ENCODE measurements at places on chromosomes 6 and 20. TPM values are rescaled to one million over a fixed set of nuclear protein-coding genes. Genes with fewer than 3 reads are reported as not detected.

DNA sequence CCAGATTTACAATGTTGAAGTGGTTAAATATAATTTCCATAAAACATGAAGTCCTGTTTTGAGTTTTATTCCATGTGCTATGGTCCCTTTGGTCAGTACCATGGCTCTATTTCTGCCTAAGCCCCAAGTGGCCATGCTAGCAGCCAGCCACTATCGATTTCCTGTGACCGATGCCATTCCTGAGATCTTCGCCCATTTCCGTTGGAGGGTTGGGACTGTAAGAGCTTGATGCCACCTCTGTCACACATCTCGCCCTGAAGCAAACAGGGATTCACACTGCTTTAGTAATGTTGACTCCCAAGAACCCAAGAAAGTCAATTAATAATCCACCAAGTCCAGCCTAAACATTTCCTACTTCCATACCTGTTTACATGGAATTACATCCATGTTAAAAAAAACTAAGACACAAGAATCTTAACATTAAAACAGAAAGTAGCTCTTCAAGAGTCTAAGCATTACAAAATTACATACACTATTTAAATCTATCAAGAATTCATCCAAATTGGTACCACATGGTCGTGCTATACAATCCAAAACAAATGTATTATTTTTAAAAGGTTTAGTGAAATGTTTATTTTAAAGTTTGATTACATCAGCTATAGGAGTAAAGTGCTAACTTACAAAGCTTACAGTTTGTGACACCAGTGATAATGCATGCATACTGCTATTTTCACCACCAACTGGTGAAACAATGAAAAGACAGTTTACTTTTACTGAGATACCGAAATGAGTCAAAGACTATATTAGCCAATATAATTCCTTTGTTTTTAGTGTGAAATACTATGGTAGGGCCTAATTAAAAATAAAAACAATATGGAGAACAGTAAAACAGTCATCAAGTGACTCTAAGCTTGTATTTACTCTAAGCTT is 2.5 kb downstream of the RBM39 start:
- no peak for DNase-seq

- no peak for DNase-seq
These were observed 598 bp downstream of the PI16 start for GRCh38 chr6:36955136-36955535.

DNA sequence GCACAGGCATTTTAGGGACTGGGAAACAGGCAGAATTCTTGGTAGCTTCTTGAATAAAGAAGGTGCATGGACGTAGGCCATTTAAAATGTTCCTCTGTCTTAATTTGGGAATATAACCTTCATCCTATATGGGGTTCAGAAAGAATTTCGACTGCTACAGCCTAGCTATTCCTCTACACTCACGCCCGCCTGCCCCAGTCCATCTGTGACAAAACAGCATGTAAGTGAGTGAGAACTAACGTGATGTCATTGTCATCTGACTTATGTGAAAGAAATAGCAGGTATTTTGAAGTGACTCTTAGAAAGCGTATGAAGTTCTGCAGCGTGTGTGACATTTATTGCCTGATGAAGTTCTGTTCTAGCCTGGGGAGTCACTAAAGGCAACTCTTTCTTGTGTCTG is 52.2 kb upstream of the SLC22A1 start:
- DNase-seq, result no peak

DNA sequence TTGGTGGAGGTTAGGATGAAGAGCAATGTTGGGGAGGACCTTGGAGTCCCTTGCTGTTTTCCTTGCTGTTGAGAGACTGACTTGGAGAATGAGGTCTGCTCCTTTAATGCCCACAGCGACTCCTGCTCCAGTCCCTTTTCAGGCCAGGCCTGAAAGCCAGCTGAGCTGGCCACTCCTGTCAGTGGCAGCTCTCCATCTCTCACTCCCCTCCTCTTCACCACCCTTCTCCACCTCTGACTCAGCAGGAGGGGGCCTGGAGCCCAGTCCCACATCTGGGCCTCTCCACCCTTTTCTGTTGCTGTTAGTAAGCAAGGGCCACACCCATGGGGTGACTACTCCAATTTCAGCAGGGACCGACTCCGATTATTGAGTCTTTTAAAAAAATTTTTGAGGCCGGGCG is 2.2 kb downstream of the SNX21 start:
- DNase-seq, result no peak

DNA sequence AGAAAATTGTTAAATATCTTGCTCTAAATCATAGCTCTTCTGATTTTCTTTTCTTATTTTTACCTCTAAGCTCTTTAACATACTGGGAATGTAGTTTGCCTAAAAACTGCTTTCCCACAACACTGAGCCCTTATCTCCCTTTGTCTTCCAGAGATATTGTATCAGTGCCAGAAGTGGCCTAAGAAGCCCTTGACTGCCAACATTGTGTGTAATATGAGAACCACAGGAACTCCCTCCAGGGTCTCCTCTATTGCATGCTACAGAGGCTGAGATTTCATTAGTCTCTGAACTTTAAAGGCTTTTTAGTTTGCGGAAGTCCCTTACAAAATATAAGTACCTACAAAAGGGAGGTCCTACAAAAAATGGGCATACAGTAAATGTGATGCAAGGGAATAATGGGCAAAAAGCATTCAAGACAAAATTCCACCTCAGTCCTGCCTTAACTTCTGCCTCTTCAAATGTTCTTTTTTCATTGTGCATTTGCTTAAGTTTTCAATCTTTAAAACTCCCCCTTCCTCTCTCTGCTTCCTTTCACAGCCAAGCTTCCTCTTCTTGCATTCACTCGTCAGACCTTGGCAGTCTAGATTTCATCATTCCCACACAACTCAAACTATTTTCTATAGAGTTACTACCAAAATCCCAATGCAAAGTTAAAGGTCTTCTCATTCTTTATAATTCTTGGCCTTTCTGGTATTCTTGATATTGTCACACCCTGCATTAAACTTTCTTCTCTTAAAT is 76.5 kb downstream of the ADGRG6 start:
- DNase-seq, result no peak

DNA sequence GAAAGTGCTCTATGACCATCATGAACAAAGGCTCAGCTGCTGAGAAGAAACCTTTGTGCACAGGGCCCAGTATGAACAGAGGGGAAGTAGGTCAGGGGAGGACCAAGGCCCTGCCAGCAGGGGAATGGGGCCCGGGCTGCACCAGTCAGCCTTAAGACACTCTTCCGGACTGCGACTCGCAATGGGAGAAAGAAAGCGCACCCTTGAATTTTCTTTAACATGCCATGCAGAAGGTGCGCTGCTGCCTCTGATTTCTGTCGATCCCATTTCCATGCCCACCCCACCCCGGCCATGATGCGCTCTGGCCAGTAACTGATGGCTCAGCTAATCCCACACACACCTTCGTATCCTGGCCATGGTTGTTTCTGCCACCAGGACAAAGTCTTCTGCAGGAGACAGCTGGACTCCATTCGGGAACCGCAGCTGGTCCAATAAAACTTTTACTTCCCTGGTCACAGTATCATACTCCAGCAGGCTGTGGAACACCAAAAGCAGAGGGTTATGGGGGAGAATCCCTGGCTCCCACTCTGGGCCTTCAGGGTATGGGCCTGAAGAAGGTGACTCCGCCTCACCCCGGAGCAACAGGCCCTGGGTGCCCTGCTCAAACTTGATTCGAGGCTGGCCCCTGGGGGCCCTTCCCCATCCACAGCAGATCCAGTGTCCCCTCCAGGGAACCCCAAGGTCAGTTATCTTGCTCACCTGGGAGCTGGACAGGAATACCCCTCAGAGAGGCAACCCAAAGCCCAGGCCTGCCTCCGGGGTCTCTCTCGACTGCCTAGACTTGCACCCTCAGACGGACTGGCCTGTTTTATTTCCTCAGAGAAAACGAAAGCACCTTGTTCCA is 20.3 kb downstream of the CST7 start:
- DNase-seq, result no peak

DNA sequence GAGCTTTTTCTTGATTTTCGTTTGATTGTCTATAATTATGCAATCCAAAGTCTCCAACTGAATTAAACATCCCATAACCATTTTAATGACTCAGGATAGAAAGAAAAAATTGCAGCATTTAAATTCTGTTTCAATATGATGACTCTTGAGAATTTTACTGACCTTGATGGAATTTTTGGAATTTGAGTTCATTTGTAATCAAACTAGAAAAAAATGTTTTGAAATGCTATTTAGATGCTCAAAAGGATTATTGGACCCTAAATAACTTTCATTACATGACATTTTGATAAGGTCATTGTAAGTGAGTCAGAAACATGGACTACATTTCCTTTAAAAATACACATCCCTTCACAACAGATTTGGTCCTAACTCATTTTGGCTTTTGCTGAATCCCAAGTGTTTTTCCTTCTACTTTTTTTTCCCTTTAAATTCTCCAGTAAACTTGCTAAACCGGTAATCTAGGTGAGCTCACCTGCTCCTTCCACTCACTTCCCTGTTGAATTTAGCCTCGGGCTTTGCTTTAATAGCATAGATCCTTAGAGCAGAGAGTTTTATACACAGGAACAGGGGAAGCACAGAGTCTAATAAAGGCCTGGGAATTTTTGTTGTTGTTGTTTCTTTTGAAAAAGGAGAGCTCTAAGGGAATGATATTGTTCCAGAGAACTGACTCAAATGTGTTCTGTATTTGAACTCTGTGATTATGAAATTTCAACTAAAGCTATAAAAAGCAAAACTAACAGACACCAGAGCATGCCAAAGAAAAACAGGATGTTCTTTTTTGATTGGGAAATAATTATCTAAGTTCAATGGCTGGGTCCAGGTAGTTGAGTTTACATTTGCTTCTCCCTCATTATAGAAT is 1088.2 kb upstream of the CITED2 start:
- no peak for DNase-seq

- DNase-seq, result no peak
These were observed 33.0 kb downstream of the NUP153 start for GRCh38 chr6:17673543-17674254.

GRCh38 chr6:55469951-55470366 is 109.0 kb downstream of the HMGCLL1 start:
- DNase-seq, result no peak

DNA sequence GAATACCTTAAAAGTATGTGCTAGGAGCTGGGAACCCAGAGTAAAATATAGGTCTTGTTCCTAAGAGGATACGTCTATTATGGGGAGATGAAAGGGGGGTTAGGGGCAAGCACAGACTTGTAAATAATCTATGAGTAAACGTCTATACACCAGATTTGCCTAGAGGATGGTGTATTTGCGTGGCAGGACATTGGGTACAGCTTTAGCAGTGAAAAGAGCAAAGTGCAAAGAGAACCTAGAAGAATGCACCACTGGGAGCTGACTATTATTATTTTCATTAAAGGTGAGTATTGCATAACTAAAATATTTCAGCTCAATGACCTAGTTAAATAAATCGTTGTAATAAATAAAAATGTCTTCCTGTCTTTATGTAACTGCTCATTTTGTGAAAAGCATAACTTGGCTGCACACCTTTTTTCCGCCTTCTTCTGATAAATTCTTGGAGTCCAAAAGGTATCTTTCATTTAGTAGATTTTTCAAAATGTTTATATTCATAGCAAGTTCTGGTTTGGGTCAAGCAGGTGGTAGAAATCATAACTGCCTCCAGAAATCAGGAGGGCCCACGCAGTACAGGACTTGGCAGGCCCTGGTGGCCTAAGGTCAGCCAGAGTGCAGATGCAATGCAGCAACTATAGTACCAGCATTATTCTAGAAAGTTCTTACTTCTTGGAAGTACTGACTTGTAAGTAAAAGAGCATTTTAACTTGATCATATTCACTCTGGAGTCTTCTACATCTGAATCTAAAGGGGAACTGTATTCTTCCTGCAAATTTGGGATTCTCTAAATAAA is 357.2 kb downstream of the PLCB1 start:
- no peak for DNase-seq

GRCh38 chr6:127176146-127176545 is 57.7 kb downstream of the RSPO3 start:
- no peak for DNase-seq

- DNase-seq, result no peak
These were observed 5.5 kb upstream of the NTSR1 start for GRCh38 chr20:62702895-62703852.

DNA sequence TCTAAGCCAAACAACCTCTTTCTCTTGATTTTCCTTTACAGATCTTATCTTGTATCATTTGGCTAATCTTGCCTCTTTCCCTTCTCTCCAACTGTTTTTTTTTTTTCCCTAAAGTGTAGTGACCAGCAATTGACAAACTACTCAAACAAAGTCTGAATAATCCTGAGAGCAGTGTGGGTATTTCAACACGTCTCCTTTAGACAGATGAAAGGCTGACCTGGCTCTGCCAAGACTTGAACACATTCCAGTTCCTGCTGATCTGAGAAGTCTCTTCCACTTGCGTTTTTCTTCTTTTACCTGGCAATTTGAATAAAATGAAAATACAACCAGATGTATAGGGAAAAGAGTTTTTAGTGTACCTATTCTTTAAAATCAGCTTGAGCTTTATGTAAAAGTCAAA is 168.4 kb downstream of the GJA10 start:
- DNase-seq, result no peak

- no peak for DNase-seq
These were observed 95.4 kb upstream of the FOXQ1 start for GRCh38 chr6:1216488-1216974.

GRCh38 chr6:169119669-169120068 is 134.0 kb downstream of the THBS2 start:
- DNase-seq, result no peak

DNA sequence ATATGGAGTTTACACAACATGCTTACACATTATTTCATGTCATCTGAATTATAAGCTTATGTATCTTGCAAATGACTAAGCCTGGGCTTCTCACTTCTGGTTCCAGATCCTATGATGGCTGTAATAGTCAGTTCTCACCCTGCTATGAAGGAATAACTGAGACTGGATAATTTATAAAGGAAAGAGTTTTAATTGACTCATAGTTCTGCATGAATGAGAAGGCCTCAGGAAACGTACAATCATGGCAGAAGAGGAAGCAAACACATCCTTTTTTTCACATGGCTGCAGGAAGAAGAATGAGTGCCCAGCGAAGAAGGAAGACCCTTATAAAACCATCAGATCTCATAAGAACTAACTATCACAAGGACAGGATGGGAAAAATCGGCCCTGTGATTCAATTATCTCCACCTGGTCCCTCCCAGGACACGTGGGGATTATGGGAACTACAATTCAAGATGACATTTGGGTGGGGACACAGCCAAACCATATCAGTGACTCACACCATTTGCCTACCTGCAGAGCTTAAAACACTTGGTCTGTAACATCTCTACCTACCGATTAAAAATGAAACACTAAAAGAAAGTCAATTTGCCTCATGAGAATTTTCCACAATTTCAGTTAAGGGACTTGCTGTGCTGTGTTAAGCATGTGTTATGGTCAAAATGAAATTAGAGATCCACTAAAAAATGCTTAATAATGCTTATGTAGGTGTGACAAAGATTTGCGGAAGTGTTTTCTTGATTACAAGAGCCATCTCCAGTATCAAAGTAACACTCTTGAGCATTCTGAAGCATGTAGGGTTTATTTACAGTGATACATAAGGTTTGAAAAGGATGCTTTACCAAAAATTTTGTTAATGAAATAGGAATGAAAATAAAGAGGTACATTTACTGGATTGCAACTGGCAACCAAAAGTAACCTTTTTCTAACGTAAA is 2.2 kb upstream of the RWDD1 start:
- no peak for DNase-seq

Gene MAS1
- not detected for total RNA-seq

Gene C2
- 1.3 TPM for total RNA-seq

Gene FAM135A
- total RNA-seq, result 7.2 TPM

Gene SALL4
- 0.48 TPM for total RNA-seq

Gene F13A1
- total RNA-seq, result 0.18 TPM

Gene RAET1G
- total RNA-seq, result not detected

Gene NRN1
- total RNA-seq, result not detected

Gene WFDC5
- total RNA-seq, result not detected

Gene SNAP25
- not detected for total RNA-seq

Gene HELZ2
- 73.0 TPM for total RNA-seq

Gene MAK
- 0.23 TPM for total RNA-seq

Gene SLC17A9
- total RNA-seq, result 7.8 TPM

Gene ABHD16B
- not detected for total RNA-seq

Gene KCNK16
- total RNA-seq, result not detected
